ENCODE measurements at places on chromosomes 16 and 17. TPM values are rescaled to one million over a fixed set of nuclear protein-coding genes. Genes with fewer than 3 reads are reported as not detected.

GRCh38 chr17:69725146-69725545 is 310.6 kb downstream of the MAP2K6 start:
- H3K4me1 ChIP-seq = no peaks in the 10 kb centered on the region
- DNase-seq = no peak
- H3K27ac ChIP-seq = no peak overlapping the region
- no peaks in the 10 kb centered on the region for H3K36me3 ChIP-seq
- peaks cover 2% of the 10 kb centered on the region for H3K27me3 ChIP-seq
- H3K4me3 ChIP-seq = no peak overlapping the region

PKMYT1 gene
- polyA plus RNA-seq = 4.3 TPM

- no peak overlapping the region for H3K27ac ChIP-seq
- H3K4me1 ChIP-seq = no peaks in the 10 kb centered on the region
- peaks cover 2% of the 10 kb centered on the region for H3K27me3 ChIP-seq
- no peak overlapping the region for H3K4me3 ChIP-seq
These were observed 12.5 kb downstream of the TLCD2 start for GRCh38 chr17:1697681-1698080.

DNA sequence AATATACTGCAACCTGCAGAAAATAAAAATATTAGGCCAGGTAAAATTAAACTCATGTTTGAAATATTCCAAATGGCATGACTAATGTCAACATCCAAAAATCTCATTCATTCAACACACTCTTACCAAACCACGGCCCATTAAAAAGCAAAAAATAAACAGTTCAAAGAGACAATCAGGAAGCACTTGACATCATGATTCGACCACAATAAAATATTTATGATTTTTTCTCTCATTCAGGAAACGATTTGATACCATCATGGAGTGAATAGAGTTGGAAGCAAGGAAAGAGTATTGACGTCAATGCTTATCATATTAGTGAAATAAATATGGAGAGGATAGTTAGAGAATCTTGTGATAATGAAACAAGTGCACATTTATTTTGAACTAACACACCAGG is 354.1 kb downstream of the KCNJ2 start:
- no peak for DNase-seq
- no peaks in the 10 kb centered on the region for H3K4me1 ChIP-seq
- H3K4me3 ChIP-seq = no peak overlapping the region

DNA sequence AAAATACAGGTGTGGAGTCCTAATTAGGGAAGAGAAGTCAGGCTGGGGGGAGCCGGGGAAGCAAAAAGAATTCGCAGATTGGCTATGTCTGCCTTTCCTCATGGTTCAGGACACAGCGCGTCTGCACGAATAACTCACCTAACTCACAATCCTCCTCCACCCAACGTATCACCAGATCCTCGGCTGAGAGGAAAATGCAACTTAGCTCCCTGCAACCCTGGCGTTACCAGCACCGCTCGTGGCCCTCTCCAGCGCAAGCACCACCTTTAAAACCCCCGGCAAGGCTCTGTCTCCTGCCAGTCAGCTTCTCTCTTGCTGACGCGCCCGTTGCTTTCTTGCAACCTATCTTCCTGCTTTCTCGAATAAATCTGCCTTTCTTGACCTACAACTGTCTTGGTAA is 49.8 kb upstream of the METRNL start:
- H3K4me1 ChIP-seq = peaks cover 30% of the 10 kb centered on the region
- DNase-seq = no peak
- H3K27ac ChIP-seq = no peak overlapping the region
- no peaks in the 10 kb centered on the region for H3K36me3 ChIP-seq
- no peak overlapping the region for H3K4me3 ChIP-seq

DNA sequence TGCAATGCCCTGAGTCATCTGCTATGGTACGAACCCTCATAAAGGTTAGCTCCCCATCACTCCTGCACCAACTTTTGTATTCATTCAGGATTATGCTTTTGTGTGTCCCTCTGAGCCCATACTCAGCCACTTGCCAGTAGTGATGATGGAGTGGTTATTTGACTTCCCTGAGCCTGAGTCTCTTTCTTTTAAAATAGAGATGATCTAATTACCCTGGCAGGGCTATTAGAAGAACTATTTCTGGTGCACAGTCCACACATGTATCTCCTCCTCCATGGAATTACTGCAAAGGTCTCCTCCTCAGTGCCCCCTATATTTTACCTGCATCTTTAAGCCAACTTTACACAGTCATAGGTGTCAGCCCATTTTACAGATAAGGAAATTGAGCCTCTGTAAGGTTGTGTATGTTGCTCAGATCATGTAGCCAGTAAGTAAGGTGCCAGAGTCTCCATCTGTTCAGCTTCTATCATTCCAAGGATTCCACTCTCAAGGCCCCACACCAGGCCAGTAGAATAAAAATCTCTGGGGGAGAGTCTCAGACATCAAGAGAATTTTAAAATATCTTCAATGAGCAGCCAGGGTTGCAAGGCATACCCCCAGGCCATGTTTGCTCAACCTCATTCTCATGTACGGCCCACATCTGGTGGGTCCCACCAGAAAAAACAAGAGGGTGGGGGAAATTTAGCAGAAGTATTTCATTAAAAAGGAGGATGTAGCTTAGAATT is 333.7 kb upstream of the HSBP1 start:
- peaks cover 3% of the 10 kb centered on the region for H3K27me3 ChIP-seq
- H3K4me1 ChIP-seq = no peaks in the 10 kb centered on the region
- H3K27ac ChIP-seq = no peak overlapping the region
- no peak for DNase-seq
- H3K36me3 ChIP-seq = no peaks in the 10 kb centered on the region
- H3K4me3 ChIP-seq = no peak overlapping the region

- no peaks in the 10 kb centered on the region for H3K36me3 ChIP-seq
- DNase-seq = no peak
- no peaks in the 10 kb centered on the region for H3K4me1 ChIP-seq
- no peak overlapping the region for H3K4me3 ChIP-seq
- no peak overlapping the region for H3K27ac ChIP-seq
These were observed 32.6 kb downstream of the FOXL1 start for GRCh38 chr16:86610779-86611524.

- no peak overlapping the region for H3K27ac ChIP-seq
- H3K27me3 ChIP-seq = peaks cover 2% of the 10 kb centered on the region
- H3K36me3 ChIP-seq = no peaks in the 10 kb centered on the region
- DNase-seq = no peak
- H3K4me1 ChIP-seq = peaks cover 8% of the 10 kb centered on the region
These were observed 19.6 kb upstream of the EFCAB13 start for GRCh38 chr17:47304186-47304585.

GRCh38 chr16:85207357-85207921 is 95.2 kb upstream of the CIBAR2 start:
- no peak overlapping the region for H3K27ac ChIP-seq
- no peak overlapping the region for H3K4me3 ChIP-seq
- H3K36me3 ChIP-seq = no peaks in the 10 kb centered on the region
- H3K27me3 ChIP-seq = peaks cover 3% of the 10 kb centered on the region
- no peak for DNase-seq

PRRT2 gene
- not detected for polyA plus RNA-seq

GRCh38 chr16:2523801-2524231 is 3.6 kb downstream of the AMDHD2 start:
- peaks cover 4% of the 10 kb centered on the region for H3K36me3 ChIP-seq
- H3K4me1 ChIP-seq = peaks cover 21% of the 10 kb centered on the region
- no peak overlapping the region for H3K4me3 ChIP-seq
- no peak for DNase-seq

DNA sequence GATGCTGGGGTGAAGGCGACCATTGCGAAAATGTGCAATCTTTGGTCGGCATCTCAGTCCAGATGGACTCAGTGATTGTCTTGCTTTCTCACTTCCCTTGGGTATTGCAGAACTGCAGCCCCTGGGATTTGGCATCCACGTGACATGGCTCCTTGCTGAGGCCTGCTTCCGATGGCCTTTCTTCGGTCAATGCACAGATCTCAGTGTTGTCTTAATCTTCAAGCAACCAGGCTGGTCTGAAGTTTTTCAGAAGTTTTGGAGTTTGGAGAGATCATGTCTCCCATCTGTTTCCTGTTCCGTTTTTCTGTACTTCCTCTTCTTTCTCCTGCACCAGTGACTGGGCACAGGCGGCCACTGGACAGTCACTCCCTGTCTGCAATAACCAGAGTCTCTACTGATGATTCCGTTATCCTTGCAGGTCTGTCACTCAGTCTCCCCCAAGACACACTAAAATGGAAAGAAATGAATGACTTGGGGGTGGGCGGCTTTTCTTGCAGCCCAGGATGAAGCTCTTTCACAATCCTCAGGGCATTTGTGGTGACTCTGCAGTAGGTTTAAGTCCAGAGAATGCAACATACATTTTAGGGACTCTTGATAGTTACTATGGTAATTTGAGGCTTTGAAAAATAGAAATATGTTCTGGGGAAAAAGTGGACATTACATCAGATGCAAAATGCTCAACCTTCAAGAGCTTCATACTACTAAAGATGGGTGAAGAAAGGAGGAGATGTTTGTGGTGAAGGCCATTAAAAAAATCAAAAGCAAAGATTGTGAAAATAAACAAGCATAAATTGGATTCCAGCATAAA is 106.3 kb upstream of the ZFHX3 start:
- peaks cover 7% of the 10 kb centered on the region for H3K4me1 ChIP-seq
- H3K27me3 ChIP-seq = peaks cover 6% of the 10 kb centered on the region
- DNase-seq = no peak
- no peaks in the 10 kb centered on the region for H3K36me3 ChIP-seq

TP53TG3B gene
- polyA plus RNA-seq = not detected

- H3K4me3 ChIP-seq = no peak overlapping the region
- H3K27me3 ChIP-seq = peaks cover 8% of the 10 kb centered on the region
- DNase-seq = no peak
- no peaks in the 10 kb centered on the region for H3K36me3 ChIP-seq
- H3K4me1 ChIP-seq = peaks cover 9% of the 10 kb centered on the region
These were observed 65.2 kb downstream of the SHCBP1 start for GRCh38 chr16:46555951-46556350.

Data from immature natural killer cell (primary cell).